ENCODE measurements at places on chromosomes 6 and 20. TPM values are rescaled to one million over a fixed set of nuclear protein-coding genes. Genes with fewer than 3 reads are reported as not detected.

Gene AGER
- 47.4 TPM for total RNA-seq

Gene SNAP91
- not detected for total RNA-seq

Gene RALGAPB
- 36.2 TPM for total RNA-seq

Gene GPX5
- not detected for total RNA-seq

GRCh38 chr6:29490552-29490951 is 2.8 kb upstream of the MAS1L start:
- H3K27ac ChIP-seq, result no peak overlapping the region
- no peaks in the 10 kb centered on the region for H3K4me1 ChIP-seq
- no peak for DNase-seq
- H3K4me3 ChIP-seq, result no peak overlapping the region

GRCh38 chr6:144660561-144661115 is 375.5 kb downstream of the UTRN start:
- H3K27ac ChIP-seq, result no peak overlapping the region
- H3K27me3 ChIP-seq, result no peaks in the 10 kb centered on the region
- H3K4me3 ChIP-seq, result no peak overlapping the region
- H3K36me3 ChIP-seq, result peaks cover 11% of the 10 kb centered on the region
- no peak for DNase-seq
- peaks cover 18% of the 10 kb centered on the region for H3K4me1 ChIP-seq

DNA sequence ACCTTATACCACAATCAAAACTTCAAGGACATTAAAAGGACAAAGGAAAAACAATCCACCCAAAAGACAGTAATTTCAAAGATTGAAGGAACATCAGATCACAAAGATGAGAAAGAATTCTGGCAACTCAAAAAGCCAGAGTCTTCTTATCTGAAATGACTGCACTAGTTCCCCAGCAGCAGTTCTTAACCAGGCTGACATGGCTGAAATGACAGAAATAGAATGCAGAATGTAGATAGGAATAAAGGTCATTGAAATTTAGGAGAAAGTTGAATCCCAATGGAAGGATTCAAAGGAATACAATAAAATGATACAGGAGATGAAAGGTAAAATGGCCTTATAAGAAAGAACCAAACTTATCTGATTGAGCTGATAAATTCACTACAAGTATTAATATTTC is 231.4 kb downstream of the CD109 start:
- DNase-seq, result no peak
- no peak overlapping the region for H3K4me3 ChIP-seq
- H3K36me3 ChIP-seq, result no peaks in the 10 kb centered on the region
- no peak overlapping the region for H3K27ac ChIP-seq

- H3K4me1 ChIP-seq, result peaks cover 26% of the 10 kb centered on the region
- H3K36me3 ChIP-seq, result no peaks in the 10 kb centered on the region
- H3K27ac ChIP-seq, result no peak overlapping the region
- no peak overlapping the region for H3K4me3 ChIP-seq
- H3K27me3 ChIP-seq, result peaks cover 54% of the 10 kb centered on the region
- DNase-seq, result no peak
Observed at GRCh38 chr6:40585651-40586269, 1.4 kb downstream of the LRFN2 start.

DNA sequence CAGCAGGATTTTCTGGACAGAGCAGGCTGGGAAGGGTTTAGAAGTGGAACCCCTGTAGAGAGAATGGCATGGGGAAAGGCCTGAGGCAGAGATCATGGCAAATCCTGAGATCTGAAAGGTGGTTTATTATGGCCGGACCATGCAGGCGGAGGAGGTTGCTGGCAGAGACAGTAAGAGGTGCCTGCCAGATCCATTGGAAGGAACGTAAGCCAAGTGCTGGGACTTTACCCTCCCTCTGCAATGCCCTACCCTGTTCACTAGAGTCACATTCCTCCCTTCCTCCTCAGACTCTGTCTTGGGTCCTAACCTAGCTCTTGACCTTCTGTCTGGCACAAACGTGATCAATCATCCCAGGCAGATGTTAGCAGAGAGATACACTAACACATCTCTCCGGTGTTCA is 66.4 kb upstream of the SLC22A23 start:
- no peaks in the 10 kb centered on the region for H3K36me3 ChIP-seq
- H3K27ac ChIP-seq, result no peak overlapping the region
- no peaks in the 10 kb centered on the region for H3K27me3 ChIP-seq
- no peak for DNase-seq
- H3K4me3 ChIP-seq, result no peak overlapping the region

- H3K4me3 ChIP-seq, result no peak overlapping the region
- H3K27me3 ChIP-seq, result peaks cover 7% of the 10 kb centered on the region
- no peaks in the 10 kb centered on the region for H3K4me1 ChIP-seq
- no peak for DNase-seq
- no peaks in the 10 kb centered on the region for H3K36me3 ChIP-seq
Observed at GRCh38 chr6:21395121-21395520, 198.4 kb upstream of the SOX4 start.

- no peaks in the 10 kb centered on the region for H3K36me3 ChIP-seq
- H3K27ac ChIP-seq, result no peak overlapping the region
- H3K27me3 ChIP-seq, result no peaks in the 10 kb centered on the region
- H3K4me1 ChIP-seq, result no peaks in the 10 kb centered on the region
- no peak overlapping the region for H3K4me3 ChIP-seq
- DNase-seq, result no peak
Observed at GRCh38 chr20:41889126-41889843, 271.1 kb upstream of the CHD6 start.

- H3K4me1 ChIP-seq, result no peaks in the 10 kb centered on the region
- H3K27me3 ChIP-seq, result no peaks in the 10 kb centered on the region
- no peak for DNase-seq
- no peaks in the 10 kb centered on the region for H3K36me3 ChIP-seq
- H3K4me3 ChIP-seq, result no peak overlapping the region
Observed at GRCh38 chr6:115582386-115582785, 478.3 kb downstream of the FRK start.

DNA sequence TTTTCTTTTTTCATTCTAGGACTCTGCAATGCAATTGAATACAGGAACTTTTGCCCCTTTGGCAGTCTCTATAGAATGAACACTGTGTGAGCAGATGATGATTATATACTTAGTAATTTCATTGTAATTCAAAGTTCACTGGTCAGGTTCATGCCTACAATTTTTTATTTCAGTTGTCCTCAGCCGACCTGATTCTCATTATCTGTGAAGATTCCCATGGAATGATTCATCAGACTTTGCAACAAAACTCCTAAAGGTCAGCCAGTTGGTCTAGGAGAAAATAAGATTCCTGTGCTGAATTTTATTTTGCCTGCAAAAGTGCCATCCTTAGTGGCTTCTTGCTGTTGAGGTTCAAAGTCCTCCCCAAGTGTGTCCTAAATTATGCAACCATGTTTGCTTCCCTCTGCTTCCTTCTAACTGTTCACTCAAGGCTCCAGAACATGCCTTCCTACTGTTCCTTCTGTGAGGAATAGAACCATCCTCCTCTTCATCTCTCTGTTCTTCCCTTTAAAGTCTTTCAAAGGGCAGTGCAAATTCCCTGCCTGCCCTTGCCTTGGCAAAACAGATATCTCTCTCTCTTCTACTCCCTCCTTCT is 194.2 kb upstream of the CNR1 start:
- no peaks in the 10 kb centered on the region for H3K27me3 ChIP-seq
- no peaks in the 10 kb centered on the region for H3K4me1 ChIP-seq
- no peak overlapping the region for H3K4me3 ChIP-seq
- no peak overlapping the region for H3K27ac ChIP-seq
- DNase-seq, result no peak

- no peaks in the 10 kb centered on the region for H3K36me3 ChIP-seq
- H3K27me3 ChIP-seq, result no peaks in the 10 kb centered on the region
- H3K27ac ChIP-seq, result no peak overlapping the region
- H3K4me3 ChIP-seq, result no peak overlapping the region
- DNase-seq, result no peak
Observed at GRCh38 chr6:38198219-38198618, 378.7 kb downstream of the ZFAND3 start.

GRCh38 chr6:121504227-121504626 is 68.8 kb downstream of the GJA1 start:
- H3K27ac ChIP-seq, result no peak overlapping the region
- peaks cover 3% of the 10 kb centered on the region for H3K4me1 ChIP-seq
- no peak overlapping the region for H3K4me3 ChIP-seq
- H3K27me3 ChIP-seq, result peaks cover 3% of the 10 kb centered on the region
- DNase-seq, result no peak

DNA sequence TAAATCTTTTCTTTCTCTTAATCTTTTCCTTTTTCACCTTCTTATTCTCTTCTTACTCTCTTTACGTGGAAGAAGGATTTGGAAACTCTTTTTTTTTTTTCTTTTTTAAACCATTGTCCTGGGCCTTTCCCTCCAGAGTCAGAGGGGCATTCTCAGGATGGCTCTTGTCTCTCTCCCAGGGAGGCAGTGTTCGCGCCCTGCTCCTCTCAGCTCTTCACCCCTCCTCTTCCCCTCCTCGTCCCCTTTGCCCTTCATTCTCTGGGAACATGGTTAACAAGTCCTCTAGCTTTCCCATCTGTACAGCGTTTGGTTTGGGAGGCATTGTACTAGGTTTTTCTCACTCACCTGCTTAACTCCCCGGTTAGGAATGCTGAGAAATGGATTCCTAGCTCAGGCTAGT is 52.0 kb upstream of the TFB1M start:
- no peak overlapping the region for H3K27ac ChIP-seq
- H3K4me1 ChIP-seq, result peaks cover 7% of the 10 kb centered on the region
- DNase-seq, result no peak
- H3K27me3 ChIP-seq, result peaks cover 4% of the 10 kb centered on the region

DNA sequence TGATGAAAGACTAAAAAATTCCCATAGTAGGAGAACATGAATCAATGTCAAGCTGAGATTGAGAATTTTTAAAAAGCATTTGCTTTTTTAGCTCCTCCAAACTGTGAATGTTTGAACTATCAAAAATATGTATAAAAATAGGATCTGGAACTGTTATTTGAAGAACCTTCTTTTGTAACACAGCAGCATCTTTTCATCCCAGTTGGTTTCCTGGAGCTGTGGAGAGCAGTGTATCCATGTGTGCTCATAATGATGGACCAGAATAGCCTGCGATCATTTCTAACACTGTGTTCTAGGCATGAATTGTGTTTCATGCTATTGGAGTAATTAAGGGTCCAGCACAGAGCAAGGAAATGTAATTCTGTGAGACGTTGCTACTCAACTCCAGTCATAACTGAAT is 22.1 kb downstream of the MRAP2 start:
- H3K36me3 ChIP-seq, result no peaks in the 10 kb centered on the region
- no peaks in the 10 kb centered on the region for H3K4me1 ChIP-seq
- H3K27me3 ChIP-seq, result peaks cover 2% of the 10 kb centered on the region
- H3K27ac ChIP-seq, result no peak overlapping the region

GRCh38 chr6:13194852-13195251 is 133.5 kb downstream of the TBC1D7 start:
- peaks cover 2% of the 10 kb centered on the region for H3K36me3 ChIP-seq
- peaks cover 6% of the 10 kb centered on the region for H3K4me1 ChIP-seq
- DNase-seq, result no peak
- peaks cover 18% of the 10 kb centered on the region for H3K27me3 ChIP-seq
- H3K27ac ChIP-seq, result no peak overlapping the region
- no peak overlapping the region for H3K4me3 ChIP-seq

GRCh38 chr6:127119102-127120022 is 891 bp downstream of the RSPO3 start:
- H3K36me3 ChIP-seq, result no peaks in the 10 kb centered on the region
- peaks cover 12% of the 10 kb centered on the region for H3K4me1 ChIP-seq
- peak overlapping the region; percentile 84 for H3K4me3 ChIP-seq
- peak; percentile 43 for DNase-seq

All from activated naive CD8-positive, alpha-beta T cell treated with anti-CD3 and anti-CD28 coated beads, Interleukin-2, amount 10 ng/mL, durations not matched to agents 7 days and 5 days (primary cell).